ENCODE measurements at places on chromosomes 3 and 15. TPM values are rescaled to one million over a fixed set of nuclear protein-coding genes. Genes with fewer than 3 reads are reported as not detected.

DNA sequence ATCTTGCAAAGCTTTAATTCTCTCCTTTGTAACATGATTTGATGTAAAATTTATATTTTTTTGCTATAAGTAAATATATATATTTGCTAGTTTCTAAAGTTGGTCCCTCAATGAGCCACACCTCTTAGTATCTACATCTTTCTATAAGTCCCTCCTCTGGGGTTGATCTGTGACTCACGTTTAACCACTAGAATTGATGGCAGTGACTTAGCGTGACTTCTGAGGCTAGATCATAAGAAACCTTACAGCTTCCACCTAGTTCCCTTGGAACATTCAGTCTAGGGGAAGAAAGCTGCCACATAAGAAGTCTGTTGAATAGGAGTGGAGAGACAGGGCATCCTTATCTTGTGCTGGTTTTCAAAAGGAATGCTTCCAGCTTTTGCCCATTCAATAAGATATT lies 56.6 kb upstream of the TNIK start:
- no peaks in the 10 kb centered on the region for H3K36me3 ChIP-seq
- H3K27ac ChIP-seq = no peak overlapping the region
- no peak overlapping the region for H3K4me3 ChIP-seq
- H3K4me1 ChIP-seq = no peaks in the 10 kb centered on the region
- no peak for DNase-seq

DNA sequence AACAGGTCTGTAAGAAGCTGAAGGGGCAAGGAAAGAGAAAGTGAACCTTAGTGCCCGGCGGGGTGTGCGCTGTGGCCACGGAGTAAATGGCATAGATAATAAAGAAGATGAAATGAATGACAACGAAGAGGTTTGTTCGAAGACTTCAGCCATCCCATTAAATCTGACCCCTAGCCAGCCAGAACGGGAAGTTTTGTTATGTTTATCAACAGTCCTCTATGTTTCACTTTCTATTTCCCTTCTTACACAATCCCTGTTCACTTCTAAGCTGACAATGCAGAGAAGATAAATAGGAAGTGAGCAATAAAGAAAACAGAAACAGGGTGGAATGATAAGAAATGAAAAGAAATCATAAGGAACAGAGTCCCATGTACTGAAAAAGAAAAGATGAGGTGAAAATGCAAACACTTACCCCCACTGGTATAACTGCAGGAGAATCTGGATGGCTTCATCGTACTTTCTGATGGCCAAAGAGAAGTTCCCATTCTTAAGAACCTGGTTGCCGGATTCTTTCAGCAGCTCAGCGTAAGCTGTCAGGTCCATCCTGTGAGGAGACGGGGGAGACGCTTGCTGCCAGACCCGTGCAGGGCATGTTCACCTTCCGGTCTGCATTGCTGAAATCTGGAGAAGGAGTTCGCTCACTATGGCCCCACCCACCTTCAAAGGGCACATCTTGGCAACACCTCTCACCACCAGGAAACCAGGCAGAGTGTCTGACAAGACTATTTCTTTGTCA lies 36.8 kb downstream of the TRANK1 start:
- H3K4me1 ChIP-seq = peaks cover 67% of the 10 kb centered on the region
- H3K27me3 ChIP-seq = no peaks in the 10 kb centered on the region
- peak overlapping the region; percentile 94 for H3K27ac ChIP-seq
- peak overlapping the region; percentile 96 for H3K4me3 ChIP-seq
- H3K36me3 ChIP-seq = peaks cover 13% of the 10 kb centered on the region
- peak; percentile 68 for DNase-seq

The PLCB2 gene
- 156 TPM for total RNA-seq

The TMA7 gene
- total RNA-seq = 291 TPM

The ADCY5 gene
- not detected for total RNA-seq

Data from naive thymus-derived CD8-positive, alpha-beta T cell (primary cell).